ENCODE measurements at places on chromosomes 6 and 20.

DNA sequence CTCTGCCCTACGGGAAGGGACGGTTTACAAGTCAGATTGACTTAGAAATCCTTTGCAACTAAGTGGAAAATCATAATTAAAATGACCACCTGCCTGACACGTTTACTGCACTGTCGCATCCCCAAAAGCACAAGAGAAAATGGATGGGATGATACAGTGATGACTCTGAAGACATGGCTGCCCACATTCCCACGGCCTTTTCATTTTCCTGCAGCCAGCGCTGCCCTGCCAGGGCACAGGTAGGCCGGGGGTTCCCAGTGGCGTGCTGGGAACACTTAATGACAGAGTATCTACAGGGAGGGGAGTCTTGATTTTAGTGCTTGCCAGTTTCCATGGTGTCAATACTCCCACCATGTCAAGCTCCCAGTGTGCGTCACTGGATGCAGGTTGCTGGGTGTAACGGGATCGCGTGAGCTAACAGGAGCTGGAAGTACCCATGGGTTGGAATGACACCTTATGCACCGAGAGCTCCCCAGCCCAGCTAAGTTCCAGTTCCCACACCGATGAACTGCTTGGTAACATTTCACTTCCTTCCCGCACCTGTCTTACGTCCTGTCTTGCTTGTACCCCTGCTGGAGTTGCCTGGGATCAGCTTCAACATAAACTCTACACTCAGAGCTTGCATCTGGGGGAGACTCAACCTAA lies 129.0 kb downstream of the ANKRD60 start:
- DNase-seq: no peak

- no peak for DNase-seq
Measured at GRCh38 chr6:53130569-53131290, 17.9 kb downstream of the GCM1 start.

- no peak for DNase-seq
Measured at GRCh38 chr20:1174787-1175186, 10.0 kb downstream of the TMEM74B start.

DNA sequence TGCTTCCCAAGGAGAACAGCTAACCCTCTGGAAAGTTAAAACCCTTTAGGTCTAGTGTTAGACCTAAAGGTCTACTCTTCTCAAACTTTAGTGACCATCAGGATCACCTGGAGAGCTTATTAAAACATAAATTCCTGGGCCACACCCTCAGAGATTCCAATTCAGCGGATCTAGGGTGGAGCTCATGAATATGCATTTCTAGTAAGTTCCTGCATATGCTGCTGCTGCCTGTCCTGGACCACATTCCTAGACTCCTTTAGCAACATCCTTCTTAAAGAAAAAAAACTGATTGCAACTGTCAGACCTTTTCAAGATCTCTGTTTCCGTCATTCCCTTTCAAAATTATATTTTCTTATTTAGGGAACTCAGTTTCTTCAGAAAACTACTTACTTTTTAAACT lies 31.2 kb downstream of the SNAP25 start:
- DNase-seq: no peak

DNA sequence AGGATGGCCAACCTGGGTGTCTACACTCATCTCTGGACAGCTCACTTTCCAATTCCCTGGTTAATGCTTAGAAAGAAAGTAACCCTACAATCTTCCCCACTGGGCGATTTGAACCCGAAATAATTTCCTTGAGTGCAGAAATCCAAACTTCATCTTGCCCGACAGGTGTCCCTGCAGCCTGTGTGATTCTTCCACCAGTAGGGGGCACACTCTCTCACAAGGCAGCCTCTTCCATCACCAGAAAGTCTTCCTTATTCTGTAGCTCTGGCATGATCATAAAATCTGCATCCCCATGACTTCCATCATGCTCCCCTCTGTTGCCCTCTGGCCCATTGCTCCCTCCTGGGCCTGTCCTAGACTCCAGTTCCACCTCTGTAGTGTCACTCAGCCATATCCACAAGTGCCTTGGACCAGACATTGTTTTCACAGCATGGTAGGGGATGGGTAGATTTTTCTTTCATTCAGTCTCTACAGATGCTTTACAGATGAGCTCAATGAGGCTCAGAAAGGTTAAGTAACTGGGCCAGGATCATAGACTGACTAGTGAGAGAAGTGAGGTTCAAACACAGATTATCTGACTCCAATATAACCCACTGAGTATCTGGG lies 170.4 kb upstream of the SPTLC3 start:
- DNase-seq: no peak

GRCh38 chr6:150200428-150201100 lies 57.7 kb downstream of the PPP1R14C start:
- no peak for DNase-seq

GRCh38 chr6:23728707-23729106 lies 397.3 kb upstream of the NRSN1 start:
- no peak for DNase-seq

Measured in tongue (tissue), 3 donors.